CD4-positive, alpha-beta T cell treated with Interleukin-2 at 100 ng/mL for 4 hours (primary cell): ENCODE measurements at places on chromosomes 12 and 14.

DNA sequence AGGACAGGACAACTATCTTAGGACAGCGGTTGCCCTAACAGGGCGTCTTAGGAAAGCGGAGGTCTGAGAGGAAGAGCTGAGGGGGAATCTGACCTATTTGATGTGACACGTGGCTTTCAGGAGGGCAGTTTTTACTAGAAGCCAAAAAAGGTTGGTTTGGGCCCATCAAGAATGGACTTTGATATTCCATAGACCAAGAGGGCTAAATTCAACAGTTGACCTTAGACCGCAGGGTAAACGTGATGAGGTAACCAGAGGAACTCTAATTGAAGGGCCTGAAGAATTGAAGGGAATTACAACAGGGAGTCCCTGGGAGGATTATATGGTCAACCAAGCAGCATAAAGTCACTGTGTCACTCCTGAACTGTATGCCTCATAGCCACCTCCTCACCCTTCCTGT, 11.5 kb downstream of the C1S start:
- no peak for DNase-seq

GRCh38 chr14:67571275-67571990, 28.6 kb downstream of the PIGH start:
- peak; percentile 74 for DNase-seq

- DNase-seq: no peak
Measured at GRCh38 chr14:37869633-37870032, 274.2 kb downstream of the TTC6 start.

- DNase-seq: no peak
Measured at GRCh38 chr12:21543151-21543550, 17.1 kb downstream of the SPX start.

- DNase-seq: peak; percentile 39
Measured at GRCh38 chr14:35333797-35334743, 41.9 kb downstream of the PSMA6 start.

- no peak for DNase-seq
Measured at GRCh38 chr14:74231784-74232183, 7.5 kb upstream of the VSX2 start.

DNA sequence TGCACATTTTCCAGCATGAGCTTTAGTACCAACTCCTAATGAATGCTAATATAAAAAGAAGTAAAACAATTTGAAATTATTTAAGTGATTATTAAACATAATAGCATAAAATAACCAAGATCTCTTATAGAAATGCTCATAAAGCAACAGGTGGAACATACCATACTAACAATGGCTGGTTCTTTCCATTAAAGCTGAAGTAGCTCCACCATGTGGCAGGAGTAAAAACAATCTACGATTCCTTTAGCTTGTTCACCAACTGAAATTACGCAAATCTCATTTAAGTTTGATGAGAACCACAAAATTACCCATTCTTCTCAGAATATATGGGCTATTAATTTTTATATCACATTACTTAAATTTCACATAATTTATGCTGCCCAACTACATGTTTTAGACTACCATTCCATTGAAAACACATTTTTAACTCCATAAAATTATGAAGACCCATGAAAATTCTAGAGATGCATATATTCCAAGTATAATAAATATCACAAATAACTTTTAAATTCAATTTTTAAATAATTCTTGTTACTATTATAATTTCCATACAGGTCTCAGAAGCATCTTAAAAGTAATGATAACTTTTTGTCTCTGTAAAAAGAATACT, 213.6 kb downstream of the DAD1 start:
- no peak for DNase-seq

DNA sequence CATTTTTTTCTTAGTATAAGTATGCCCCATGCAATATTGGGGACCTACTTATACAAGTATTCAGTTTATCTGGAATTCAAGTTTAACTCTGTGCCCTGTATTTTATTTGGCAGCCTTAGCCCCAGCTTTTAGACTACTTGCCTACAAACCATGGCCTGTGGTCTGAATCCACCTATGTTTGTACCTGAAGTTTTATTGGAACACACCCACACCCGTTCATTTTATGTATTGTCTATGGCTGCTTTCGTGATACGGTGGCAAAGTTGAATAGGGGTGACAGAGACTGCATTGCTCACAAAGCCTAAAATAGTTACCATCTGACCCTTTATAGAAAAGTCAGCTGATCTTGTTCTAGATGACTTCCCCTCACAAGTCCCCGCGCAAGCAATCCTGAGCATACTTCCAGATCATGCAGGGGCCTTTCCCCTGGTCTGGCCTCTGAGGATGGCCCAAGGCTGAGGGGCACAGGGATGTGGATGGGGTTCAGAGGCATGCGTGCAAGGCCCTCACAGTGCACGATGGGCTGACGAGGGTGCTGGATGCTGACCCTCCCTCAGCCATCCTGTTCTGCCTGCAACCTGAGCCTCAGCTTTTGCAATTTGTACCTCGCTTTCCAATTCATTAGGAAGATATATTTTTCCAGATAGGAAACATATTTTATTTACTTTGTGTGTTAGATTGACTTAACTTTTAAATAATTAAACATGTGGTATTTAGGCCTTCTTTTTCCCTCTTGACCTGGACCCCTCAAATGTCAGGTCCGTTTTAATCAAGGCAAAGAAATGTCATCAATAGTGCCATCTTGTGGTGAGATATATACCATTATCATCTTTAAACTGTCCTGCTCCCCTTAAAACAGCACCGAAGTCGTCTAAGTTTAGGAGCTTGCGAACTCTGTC, 527.3 kb upstream of the CCDC196 start:
- peak; percentile 60 for DNase-seq

GRCh38 chr12:87982208-87982607, 47.0 kb downstream of the C12orf50 start:
- no peak for DNase-seq

GRCh38 chr14:21965042-21965441, 291.4 kb upstream of the OR4E1 start:
- peak; percentile 57 for DNase-seq

DNA sequence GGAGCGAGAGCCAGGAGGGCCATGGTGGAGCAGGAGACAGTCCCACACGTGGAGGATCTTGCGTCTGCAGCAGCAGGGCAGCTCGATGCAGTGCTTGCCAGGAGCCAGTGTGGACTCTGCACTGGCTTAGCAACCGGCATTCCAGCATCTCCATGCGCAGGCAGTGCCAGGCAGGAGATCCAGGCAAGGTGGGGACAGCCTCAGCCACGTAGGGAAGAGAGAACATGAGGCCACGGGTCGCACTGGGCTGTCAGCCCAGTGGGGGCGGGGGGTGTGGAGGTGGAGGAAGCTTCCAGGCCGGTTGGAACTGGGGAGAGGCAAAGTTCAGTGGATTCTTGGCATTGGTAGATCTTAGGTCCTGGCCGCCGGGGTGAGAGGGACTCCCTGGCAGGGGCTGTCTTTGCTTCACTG, 121.0 kb upstream of the EVL start:
- DNase-seq: no peak

DNA sequence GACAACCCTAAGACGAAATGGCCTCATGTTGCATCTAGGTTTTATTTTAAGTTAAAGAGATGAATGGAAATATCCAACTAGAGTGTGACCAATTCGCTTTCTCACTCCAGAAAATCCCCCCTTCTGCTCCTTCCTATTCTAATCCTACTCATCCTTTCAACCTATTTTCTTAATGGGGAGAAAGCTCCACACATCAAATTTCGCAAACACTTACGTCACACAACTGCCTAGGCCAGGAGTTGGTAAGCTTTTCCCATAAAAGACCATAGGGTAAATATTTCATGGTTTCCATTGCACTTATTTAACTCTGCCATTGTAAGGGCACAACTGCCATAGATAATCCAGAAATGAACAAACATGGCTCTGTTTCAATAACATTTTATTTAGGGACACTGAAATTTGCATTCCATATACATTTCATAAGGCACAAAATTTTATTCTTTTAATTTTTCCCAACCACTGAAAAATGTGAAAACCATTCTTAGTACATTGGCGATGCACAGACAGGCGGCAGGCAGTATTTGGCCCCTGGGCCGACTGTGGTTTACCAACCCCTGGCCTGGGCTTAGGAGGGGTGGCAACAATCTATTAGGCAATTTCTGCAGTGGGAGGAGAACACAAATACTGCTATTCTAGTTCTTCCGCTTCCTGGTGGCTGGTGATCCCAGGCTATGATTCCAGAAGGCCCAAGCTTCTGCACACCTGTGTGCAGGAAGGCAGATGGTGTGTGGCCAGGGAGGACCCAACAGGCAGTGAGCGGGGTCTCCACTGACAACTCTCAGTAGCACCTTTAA, 67.2 kb upstream of the FOXN3 start:
- no peak for DNase-seq

- DNase-seq: no peak
Measured at GRCh38 chr12:63994704-63995103, 150.2 kb downstream of the SRGAP1 start.

DNA sequence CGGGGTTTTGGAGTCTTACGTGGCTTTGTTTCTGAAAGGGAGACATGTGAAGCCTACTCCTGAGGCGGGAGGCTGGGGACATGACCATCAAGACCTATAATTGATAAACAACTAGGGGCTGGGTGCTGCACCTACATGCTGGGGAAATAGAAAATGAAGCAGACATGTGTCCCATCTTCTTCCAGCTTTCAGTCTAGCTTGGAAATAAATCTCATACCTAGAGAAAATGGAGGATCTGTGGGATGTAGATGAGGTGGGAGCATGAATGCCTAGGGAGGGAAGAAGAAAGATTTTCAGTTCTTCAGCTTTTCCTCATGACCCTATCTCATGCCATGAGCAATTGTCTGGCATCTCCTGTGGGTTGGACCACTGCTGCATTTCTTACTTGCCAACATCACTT, 22.1 kb downstream of the EMP1 start:
- DNase-seq: no peak

DNA sequence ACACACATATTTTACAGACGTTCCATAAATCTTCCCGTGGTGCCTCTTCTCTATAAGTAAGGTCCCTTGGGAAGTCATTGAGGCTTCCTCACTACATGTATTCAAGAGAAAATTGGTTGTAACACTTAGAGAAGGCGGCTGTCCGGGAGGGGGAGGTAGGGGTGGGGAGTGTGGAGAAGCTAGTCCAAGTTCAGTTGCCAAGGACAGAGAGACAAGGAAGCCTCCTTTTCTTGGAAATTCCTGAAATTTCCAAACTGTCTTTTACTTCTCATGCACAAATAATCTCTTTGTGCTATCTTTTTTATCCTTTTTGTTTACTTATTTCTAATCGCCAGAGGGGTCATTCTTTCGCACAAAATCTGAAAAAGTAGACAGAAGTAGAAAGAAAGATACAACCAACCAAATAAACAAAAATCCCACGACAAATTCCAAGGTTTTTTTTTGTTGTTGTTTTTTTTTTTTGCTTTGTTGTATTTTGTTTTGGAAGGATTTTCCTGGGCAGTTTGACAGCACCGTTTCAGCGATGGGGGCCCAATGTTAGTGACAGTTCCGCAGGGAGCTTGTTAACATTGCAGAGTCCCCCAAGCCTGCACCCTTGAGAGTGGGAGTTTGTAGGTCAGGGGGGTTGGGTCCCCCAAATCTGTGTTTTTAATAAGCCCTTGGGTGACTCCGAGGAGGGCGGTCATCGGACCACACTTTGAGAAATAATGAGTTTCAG, 45.2 kb downstream of the MAP1LC3B2 start:
- no peak for DNase-seq

DNA sequence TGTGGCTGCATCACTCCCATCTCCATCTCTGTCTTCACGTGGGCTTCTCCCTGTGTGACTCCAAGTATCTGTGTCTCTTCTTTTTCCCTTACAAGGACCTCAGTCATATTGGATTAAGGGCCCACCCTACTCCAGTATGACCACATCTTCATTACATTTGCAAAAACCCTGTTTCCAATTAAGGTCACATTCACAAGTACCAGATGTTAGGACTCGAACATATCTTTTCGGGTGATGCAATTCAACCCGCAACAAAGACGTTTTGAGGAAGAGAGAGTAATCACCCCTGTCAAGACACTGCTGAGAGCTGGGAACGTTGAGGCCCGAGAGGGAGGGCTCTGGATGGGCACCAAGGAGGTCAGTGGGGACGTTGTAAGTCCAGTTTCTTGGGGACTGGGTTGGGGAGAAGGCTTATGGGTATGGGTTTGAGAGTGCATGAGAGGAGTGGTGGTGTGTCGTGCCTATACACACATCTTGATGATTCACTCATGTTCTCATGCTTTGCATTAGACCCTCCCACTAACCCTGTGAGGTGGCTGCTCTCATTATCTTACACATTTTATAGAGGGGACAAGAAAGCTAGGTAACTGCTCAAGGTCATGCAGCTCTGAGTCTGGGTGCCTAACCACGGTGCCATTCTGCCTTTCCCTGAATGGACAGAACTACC, 12.1 kb upstream of the IFI27 start:
- DNase-seq: no peak

DNA sequence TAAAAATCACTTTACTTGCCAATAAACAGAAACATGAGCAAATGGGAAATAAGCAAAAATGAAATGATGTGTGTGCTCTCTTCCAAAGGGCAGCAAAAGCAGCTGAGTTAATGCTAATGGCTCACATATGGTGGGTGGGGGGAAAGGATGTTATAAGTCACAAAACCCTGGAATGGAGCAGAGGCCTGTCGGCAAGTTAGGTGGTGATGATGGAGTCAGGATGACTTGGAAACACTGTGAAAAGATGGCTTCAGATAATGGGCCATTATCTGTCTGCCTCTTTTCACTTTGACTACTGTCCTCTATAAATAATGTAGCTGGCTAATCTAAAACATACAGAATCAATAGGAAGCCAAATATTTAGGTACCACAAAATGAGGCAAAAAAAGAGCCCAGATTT, 228.7 kb downstream of the APAF1 start:
- no peak for DNase-seq

DNA sequence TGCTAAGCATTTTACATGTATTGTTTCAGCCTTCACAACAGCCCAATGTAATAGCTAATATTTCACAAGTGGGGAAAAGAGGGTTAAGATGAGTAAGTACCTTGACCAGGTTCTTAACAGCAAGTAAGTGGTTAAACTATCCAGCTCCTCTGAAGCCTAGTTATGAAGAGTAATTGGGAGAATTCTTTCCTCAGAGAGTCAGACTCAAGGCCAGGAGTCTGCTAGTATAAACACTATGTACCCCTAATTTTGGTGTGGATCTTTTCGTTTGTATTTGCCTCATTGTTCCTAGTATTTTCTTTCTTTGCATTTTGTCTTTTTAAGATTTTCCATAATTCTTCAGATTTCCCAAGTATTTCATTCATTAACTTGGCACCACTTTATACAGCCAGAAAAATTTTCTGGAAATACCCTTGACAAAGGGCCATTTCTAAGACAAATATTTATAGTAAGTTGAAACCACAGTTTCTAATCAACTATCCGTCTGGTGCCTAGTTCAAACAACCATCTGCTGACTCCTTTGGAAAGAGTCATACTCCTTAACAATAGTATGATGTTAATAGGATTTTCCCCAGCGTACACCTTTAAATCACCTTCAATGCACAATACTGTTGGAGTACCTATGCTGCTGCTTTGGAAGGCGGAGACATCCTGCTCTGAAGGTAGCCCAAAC, 81.2 kb downstream of the SCAF11 start:
- DNase-seq: no peak

GRCh38 chr12:67515679-67516340, 132.7 kb upstream of the DYRK2 start:
- peak; percentile 50 for DNase-seq
